ENCODE measurements at places on chromosomes 6 and 20.

DNA sequence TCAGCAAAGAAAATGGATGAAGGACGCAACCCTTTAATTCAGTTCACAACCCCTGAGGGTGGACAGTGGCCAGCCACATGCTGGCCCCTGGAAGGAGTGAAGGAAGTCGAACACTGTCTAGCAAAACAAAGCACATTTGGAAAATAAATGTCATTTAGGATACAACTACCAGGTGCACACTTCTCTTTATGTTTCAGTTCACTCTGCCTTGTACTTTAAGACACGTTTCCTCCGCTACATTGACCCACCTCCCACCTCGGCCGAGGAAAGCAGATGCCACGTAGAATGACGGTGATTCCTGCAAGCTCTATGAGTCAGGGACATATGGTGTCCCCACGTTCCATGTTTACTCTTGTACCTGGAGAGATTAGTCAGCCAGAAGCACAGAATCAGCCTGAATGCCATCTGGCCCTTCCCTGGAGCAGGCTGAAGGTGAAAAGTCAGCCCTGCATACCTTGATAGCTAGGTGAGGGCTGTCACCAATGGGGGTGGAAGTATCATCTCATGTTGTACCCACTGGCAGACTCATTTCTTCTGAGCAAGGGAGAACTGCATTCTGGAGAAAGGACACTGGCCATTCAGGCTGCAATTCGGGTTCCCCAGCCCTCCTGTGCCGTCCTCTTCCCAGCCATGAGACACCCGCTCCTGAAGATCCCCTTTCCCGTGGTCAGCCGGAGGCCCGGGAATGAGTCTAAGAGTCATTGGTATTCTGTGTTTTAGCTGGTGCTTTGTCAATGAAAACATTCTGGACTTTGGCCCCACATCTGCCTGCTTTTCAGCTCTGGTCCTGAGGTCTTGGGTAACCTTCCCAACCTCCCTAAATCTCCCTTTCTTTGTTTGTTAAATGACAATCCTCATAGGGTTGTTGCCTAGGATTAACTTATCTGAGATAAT, 60.6 kb downstream of the FOXA2 start:
- DNase-seq, result peak; percentile 92

DNA sequence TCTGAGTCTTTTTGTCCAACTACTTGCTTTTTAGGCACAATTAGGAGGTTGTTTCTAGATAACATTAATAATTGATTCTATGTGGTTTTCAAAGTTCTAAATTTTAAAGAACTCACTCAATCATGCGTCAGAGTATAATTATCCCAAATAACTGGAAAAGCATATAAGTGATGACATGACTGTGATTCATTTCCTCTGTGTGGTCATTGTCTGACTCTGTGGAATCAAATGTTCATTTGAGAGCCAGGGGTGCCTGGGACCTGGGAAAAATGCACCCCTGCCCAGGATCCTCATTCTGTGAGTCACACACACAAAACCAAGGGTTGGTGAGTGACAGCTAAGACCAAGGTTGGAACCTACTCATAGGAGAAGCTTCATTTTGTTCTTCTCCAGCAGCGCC, 127.1 kb upstream of the MLIP start:
- no peak for DNase-seq

- DNase-seq, result no peak
Observed at GRCh38 chr6:116812051-116812650, 16.7 kb downstream of the GPRC6A start.

DNA sequence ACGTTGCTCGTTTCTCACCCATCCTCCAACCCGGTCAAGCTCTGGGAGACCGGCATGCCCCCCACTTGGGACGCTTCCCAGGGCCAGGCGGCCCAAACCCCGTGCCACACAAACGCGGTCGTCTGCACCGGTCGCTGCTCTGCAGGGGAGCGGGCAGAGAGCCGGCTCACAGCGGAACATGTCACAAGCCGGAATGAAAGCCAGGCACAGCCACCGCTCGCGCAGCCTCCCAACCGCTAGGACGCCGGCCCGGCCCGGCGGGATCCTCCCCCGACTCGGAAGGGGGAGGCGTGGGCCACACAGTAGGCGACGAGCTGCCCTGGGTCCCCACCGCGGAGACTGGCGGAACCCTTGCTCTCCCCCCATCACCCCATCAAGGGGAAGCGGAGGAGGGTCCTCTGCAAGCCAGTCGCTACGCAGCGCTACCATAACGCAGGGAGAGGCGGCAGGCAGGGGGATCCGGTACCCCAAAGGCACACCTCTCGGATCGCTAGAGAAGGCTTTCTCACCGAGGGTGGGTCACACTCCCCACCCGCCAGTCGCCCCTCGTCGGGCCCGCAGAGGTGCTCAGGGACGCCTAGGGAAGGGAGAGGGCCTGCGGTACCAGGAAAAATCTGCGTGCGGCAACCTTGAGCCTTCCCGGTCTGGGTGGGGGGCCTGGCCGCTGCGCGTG, 768.4 kb upstream of the DEFB115 start:
- no peak for DNase-seq

GRCh38 chr6:165456286-165456685, 146.9 kb upstream of the C6orf118 start:
- no peak for DNase-seq

DNA sequence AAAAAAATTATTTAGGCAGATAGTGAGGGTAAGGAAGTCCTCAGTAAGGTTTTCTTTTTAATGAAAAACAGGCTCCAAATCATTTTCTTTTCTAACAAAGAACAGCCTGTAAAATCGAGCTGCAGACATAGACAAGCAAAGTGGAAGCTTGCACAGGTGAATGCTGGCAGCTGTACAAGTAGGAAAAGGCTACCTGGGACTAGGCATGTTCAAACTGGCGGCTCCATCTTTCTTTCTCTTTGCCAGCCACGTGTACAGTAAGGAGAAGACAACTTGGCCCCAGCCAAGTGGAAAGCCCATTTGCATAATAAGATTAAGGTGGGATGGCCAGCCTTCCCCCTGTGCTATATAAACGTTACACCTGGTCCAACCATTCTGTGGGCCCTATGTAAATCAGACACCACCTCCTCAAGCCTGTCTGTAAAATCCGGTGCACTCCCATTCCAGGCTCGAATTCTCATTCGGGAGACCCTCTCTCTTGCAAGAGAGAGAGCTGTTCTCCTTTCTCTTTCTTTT, 27.0 kb upstream of the SLC2A12 start:
- peak; percentile 12 for DNase-seq

DNA sequence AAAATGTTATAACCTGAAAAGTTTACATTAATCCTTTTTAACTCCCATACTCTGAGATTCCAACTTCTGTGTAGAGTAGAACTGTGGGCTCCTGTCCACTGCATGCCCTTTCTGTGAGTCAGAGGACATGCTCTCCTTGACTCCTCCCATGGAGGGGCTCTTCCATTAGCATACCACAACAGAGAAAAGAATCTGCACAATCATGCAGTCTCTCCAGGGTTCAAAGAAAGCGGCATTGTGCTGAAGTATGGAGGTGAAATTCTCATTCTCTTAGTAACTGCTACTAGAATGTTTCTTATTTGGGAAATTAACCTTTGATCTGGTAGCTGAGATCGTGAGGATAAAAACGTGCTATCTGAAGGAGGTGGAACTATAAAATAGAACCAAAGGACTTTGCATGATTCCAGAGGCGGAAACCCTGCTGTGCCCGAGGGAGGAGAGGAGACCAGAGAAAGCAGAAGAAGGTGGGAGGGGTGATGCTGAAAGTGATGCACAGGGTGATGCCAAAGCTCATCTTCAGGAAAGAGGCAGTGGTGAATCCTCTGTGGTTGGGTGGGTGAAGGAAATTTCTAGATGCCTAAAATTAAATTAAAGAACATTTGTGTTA, 202.2 kb upstream of the PCSK2 start:
- DNase-seq, result no peak

GRCh38 chr6:25157183-25157582, 122.0 kb upstream of the CARMIL1 start:
- no peak for DNase-seq

DNA sequence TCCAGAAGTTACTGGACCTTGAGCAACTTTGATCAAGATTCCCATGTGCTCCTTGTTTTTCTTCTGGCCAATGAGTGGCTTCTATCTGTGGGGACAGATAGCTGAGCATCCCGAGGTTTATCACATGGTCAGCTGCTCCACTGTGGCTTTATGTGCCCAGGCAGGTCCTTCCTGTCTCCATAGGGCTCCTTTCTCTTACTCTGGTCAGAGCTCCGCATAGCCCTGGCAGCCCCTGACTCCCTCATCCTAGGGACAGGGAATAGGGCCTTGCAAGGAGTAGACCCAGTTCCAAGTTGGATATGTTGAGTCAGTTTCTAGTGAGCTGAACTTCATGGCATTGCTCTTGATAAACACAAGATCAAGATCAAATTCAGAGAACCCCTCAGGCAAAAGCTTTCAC, 6.4 kb upstream of the MAS1L start:
- no peak for DNase-seq

- DNase-seq, result no peak
Observed at GRCh38 chr20:24950128-24950835, 1.2 kb downstream of the CST7 start.

DNA sequence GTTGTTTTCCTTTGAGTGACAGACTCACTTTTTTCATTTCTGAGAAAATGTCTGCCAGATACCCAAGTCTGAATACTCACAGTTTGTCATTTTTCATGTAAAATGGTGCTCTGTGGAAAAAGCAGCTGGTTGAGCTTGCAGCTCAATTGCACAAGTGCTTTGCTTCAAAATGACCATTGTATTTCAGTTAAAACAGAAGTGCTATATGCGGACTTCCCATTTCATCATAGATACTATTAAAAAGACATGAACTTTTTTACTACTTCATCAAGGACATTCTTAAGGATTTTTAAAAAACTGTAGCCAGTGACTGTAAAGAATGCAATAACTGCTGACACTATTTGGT, 61.5 kb downstream of the KCNS1 start:
- no peak for DNase-seq

DNA sequence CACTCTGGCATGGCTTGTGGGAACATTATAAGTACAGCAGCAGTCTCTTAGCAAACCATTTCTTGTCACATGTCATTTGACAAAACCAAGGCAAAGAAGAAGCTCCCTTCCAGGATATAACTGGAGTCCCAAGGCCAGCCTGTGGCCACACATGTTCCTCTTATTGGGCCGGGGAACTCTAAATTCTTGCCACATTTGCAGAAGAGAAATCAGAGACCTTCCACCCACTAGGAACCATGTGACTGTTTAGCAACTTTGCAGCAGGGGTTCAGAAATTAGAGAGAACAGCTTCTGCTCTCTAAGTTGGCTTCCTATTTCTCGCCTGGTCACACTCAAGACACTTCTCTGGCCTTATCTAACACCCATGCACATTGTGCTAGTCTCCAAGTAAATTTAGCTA, 20.4 kb upstream of the MEP1A start:
- DNase-seq, result no peak

DNA sequence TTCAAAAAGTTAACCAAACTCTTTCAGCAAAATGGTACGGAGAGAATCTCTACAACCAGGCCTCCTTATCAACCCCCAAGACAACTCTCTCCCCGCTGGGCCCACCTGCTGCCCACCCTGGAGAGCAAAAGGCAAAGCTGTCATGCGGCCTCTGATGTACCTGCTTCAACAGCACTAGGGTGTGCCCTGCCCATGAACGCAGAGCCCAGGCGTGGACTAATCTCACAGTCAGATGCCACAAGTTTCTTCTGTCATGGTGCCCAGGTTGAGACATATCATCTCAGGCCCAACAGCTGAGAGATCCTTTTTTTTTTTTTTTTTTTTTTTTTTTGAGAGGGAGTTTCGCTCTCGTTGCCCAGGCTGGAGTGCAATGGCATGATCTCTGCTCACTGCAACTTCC, 26.3 kb downstream of the SLC2A4RG start:
- DNase-seq, result no peak

DNA sequence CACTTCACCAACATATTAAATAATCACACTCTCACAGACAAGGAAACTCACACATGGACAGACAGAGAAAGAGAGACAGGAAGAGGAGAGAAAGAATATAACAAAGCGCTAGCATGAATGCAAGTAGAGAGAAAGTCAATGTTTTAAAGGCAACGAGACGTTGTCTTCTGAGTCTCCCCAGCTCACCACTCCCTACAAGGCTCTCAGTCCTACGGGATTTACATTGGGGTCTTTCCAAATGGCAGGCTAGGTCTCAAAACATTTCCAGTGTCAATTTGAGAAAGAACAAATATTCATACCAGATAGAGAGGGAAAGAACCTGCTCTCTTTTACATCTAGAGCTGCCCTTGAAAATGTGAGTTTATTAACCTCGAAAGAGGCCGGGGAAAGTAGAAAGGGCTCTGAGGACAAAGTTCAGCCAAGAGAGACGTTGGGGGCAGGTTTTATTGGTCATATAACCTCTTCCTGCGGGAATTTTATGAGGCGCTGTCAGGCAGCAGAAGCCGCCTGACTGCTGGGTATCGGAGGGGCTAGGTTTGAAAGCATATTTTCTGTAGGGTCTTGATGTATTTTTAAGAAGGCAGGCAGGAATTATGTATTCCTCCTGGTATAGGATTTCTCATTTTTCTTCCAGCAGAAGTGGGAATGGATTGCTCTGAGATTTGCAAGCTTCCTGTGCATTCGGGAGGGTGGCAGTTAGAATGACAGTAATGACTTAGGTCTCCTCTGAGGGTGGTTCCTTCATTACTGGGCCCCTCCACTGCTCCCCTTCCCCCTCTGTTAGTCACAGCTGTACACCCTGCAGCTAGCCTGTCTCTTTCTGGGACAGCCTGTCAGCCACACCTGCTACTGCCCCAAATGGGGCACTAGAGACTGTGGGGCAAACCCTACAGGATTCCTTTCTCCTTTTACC, 34.4 kb upstream of the KIF16B start:
- DNase-seq, result no peak

DNA sequence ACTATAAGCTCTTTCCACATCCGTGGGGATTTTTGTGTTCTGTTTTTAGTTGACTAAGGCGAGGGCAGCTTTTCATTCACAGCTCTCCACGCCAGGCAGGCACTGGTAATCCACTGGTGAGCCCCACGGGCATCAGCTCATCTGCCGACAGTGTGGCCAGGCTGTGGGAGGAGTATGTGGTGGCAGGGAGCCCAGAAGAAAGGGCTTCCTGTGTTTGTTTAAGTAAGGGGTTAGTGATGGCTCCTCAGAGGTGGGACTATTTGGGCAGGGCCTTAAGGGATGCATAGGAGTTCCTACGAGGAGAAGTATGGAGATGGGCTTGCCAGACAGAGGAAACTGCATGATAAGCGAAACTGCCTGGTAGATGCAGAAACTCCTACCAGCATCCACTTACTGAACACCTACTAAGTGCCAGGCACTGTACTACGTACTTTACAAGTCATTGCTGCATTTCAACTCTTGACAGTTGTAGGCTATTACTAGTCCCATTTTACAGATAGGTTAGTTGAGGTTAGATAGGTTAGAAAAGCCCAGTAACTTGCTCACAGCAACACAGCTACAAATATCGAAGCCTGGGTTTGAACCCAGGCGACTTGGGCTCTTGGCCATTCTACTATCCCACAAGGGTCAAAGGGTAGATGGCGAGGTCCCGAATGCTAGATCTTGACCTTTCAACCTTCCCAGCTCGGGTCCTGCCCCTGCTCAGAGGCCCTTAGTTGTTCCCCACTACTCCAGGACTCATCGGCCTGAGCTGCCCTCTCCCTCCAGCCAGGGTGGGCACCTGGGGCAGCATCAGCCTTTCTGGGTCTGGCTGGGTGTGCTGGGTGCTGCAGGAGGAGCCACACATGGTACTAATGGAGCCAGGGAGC, 55.1 kb downstream of the CEBPB start:
- DNase-seq, result no peak
